Mucosa of gallbladder (tissue), 1 donor: ENCODE measurements at places on chromosomes 3 and 15. TPM values are rescaled to one million over a fixed set of nuclear protein-coding genes. Genes with fewer than 3 reads are reported as not detected.

Gene IREB2
- total RNA-seq: 45.5 TPM

Gene MAPKBP1
- total RNA-seq: 27.0 TPM

Gene CCDC54
- not detected for total RNA-seq

Gene PCSK6
- total RNA-seq: 15.0 TPM

Gene ZNF80
- 0.17 TPM for total RNA-seq

Gene GBE1
- 17.2 TPM for total RNA-seq

Gene TUSC7
- total RNA-seq: not detected

Gene IMPG2
- 0.29 TPM for total RNA-seq

Gene LINGO1
- total RNA-seq: 2.3 TPM

Gene CFAP20DC
- total RNA-seq: 1.9 TPM

GRCh38 chr3:134654031-134654430 lies 3.2 kb upstream of the KY start:
- DNase-seq: peak; percentile 3

DNA sequence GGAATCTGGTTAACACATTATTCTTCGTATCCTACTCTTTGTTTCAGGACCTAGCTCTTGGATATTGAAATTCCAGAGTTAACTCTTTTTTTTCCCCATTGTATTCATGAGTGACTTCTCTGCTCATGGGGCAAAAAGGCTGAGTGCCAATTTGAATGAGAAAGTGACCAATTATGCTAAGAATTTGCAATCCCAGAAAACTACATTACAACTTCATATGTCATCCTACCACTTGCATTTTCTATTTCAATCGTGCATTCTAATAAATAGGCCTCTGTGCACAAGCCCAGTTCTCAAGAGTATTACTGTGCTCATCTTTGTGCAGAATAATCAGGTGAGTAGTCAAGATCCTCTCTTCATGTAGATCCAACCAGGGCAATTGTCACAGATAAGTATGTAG lies 537.8 kb downstream of the OTOL1 start:
- DNase-seq: no peak

GRCh38 chr3:177538750-177539730 lies 341.8 kb upstream of the TBL1XR1 start:
- no peak for DNase-seq

GRCh38 chr3:196763179-196763578 lies 23.5 kb downstream of the PAK2 start:
- DNase-seq: no peak

DNA sequence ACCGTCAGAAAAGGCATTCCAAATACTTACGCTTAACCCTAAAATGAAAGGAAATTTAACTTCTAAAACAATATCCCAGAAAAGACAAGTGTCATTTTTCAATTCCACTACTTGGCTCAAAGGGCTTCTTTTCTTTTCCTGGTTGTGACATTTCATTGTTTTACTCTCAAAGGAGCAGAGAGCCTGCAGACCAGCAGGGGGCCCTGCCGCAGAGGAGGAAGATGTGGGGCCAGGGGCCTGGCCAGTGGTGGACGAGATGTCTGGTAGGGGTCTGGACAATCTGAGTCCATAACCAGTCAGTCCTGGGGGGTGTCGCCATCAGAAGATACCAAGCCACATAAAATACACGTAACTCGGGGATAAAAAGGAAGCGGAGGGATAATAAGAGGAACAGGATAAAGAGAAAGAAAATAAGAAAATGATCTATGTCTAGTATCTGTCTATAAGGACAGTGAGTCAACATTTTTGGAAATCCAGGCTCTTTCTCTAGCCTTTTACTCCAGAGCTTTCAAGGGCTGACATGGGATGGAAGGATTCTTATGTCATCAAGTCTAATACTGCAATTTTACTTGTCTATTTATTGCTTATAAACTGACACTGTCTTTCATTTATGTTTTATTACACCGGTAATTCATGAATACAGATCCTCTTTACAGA lies 54.2 kb upstream of the ARHGEF3 start:
- peak; percentile 11 for DNase-seq

DNA sequence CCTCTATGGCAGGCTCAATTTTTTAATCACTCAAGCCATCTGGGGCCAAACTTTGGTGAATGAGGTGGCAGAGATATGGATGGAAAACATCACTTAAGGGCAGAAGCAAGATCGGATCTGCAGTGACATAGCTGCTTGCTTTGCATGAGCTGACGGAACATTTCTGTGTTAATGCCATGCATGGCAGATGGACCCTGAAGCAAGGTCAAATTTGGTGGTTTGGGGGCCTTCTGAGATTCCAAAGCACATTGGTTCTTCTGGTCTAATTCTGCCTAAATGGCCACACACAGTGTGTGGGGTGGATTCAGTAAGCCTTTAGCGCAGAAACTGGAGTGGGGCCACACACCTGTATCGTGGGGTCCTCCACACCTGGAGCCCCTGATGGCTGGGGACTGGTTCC lies 38.3 kb upstream of the BCL2L10 start:
- no peak for DNase-seq

DNA sequence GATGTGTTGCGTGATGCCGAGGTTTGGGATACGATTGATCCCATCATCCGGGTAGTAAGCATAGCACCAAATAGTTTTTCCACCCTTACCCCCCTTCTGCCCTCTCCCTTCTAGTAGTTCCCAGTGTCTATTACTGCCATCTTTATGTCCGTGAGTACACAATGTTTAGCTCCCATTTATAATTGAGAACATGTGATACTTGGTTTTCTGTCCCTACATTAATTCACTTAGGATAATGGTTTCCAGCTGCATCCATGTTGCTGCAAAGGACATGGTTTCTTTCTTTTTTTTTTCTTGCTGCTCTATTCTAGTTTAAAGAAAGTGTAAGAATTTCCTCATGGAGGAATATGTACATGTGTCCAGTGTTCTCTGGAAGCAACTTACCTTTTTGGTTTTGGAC lies 51.8 kb downstream of the NSUN3 start:
- no peak for DNase-seq

- peak; percentile 43 for DNase-seq
Measured at GRCh38 chr3:3800685-3801493, 1.7 kb downstream of the LRRN1 start.

DNA sequence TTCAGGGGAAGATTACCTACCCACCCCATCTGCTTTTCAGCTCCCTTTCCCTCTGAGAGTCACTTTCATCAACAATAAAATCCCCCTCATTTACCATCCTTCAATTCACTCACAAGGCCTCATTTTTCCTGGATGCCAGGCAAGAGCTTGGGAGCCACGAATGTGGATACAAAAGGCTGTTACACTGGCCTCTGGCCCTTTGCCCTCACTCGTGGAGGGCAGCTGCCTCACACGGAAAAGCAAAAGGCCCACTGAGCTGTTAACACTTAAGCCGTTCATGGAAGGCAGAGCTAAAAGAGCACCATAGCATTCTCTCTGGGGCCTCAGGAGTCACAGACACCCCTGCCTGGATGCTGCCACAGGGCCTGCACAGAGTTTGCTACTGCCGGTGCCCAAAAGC lies 102.4 kb upstream of the TUSC7 start:
- DNase-seq: no peak

- no peak for DNase-seq
Measured at GRCh38 chr3:125462722-125463299, 57.2 kb downstream of the SNX4 start.

GRCh38 chr3:61158216-61158615 lies 93.0 kb downstream of the FHIT start:
- no peak for DNase-seq

DNA sequence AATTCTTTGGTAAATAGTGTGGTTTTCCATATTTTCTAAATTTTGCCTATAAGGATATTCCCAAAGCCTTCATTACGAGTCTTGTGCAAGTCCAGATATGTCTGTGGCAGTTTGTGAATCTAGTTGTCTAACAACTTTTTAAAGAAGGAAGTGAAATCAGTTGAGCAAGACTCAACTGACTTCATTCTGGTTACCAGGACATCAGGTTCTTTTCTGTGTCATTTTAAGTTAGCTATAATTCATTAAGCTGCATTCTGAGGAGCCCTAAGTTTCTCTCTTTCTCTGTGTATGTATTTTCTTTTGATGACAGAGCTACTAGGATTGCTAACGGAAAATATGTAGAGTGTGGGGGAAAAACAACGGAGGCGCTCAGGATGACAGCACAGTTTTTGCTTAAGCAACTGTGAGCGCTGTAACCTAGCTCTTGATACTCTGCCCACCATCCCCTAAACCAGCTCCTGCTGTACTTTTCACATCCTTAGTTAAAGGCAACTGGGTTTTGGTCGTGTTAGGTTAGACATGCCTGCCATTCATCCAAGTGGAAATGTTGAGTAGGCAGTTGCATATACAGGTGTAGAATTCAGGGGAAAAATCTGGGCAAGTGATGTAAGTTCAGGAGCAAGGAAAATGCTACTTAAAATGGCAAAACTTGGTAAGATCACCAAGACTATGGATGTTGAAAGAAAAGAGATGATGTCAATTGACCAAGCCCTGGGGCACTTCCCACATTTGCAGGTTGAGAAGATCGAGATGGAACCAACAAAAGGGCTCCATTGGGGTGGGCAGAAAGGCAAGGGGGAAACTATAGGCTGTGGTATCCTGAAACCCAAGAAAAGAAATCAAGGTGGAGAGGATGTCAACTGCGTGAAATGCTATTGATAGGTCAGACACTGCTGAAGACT lies 9.2 kb downstream of the MFSD1 start:
- DNase-seq: no peak

DNA sequence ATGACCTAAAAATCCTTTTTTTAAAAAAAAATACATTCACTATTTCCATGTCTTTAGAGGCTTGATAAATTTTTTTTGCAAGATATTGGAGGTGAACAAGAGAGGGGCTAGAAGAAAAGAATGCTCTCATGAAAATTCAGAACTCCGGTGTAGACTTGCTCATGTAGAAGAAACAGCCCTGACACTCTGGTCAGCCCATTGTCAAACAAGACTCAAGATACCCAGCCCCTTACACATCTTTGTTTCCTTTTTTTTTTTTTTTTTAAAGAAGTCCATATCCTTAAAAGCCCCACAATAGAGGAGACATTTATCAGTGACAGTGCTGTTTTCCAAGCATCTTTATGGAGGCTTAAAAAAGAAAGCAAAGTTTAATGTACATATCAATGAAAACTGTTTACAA lies 196.8 kb upstream of the RORA start:
- DNase-seq: no peak

DNA sequence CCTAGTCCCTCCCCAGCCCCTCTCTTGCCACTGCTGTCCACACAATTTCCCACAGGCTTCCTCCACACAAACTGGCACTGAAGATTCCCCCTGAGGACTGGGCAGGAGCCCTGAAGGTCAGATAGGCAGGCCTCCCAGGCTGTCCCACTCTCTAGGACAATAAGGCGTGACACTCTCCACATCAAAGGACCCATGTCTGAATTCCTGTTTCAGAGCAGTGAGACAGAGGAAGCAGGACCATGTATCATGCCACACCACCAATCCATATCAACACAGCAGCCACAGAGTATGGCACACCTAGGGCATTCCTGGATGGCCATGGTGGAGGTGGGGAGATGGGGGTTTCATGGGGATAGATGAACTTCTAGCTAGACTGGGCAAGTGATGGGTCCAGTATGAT lies 13.8 kb upstream of the CCR1 start:
- no peak for DNase-seq

GRCh38 chr3:5140839-5141238 lies 18.7 kb downstream of the ARL8B start:
- DNase-seq: no peak

DNA sequence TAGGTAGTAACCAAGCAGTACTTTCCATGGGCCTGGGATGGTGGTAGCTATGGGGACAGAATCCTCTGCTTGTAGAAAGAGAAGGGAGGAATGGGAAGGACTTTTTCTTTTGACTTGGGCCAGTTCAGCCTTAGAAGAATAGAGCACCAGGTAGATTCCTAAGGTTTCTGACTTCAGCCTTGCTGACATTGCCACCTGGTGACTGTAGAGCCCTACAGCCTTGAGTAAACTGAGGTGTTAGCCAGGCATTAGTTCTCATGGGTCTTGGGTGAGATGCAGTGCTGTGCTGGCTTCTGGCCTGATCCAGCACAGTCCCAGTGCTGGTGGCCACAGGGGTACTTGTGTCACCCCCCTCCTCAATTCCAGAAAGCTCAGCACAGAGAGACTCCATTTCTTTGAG lies 171.1 kb downstream of the ZBBX start:
- DNase-seq: no peak

DNA sequence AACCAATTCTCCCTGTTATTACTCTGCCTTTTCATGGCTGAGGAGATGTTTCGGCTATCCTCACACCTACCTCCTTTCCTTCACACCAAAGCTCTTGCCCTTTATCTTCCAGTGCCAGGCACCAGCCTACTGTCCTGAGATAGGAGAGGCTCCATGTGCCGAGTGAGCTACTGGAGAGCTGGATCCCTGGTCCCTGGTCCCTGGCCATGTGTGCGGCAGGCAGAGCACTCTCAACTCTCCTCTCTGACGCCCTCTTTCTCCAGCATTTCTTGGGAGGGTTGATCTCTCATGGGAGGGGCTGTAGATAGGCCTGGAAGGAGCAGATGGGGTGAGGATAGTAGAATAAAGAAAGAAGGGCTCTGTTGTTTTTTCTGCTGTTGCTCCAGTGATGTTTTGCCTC lies 277.1 kb upstream of the UMPS start:
- no peak for DNase-seq

GRCh38 chr15:74415966-74416916 lies 17.5 kb downstream of the SEMA7A start:
- no peak for DNase-seq

DNA sequence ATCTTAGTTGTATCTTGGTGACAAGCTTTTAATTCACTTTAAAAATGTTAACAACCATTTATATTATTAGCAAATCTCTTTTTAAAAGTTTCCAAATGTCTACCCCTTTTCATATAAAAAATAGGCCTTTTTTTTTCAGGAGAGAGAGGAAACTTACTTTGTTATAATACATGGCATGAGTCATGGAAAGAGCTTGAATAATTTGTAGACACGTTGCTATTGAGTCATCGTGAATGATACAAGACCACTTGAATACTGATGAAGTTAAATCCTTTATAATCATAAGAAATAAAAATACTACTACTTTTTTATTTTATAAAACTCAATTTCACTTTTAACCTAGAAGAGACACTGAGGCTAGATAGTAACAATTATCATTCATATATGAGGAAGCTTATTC lies 70.3 kb upstream of the BBX start:
- DNase-seq: no peak

DNA sequence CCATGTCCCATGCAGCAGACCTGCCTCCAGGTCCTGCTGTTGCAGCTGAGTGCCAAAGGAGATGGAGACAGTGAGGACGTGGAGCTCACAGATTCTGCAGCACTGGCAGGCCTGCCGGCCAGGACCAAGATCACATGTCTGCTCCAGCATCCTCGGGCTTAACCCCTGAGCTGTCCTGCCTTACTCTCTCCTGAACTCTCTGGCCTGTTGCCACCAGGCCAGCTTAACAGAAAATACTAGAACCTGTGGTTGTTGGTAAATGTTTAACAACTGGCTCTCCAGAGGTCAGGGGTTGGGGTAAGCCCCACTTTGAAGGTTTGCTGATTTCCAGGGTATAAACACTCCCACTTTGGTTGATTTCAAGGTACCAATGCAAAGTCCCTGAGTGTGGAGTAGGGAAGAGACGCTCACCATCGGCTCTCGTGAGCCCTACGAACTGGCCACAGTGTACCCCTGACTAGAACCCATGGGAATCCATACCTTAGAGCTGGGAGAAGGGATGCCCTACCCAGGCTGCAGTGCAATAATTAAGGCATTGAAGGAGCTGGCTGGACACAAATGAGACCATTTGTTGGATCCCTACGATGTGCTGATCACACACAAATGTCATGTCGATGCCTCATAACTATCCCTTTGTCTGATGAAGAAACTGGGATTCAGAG lies 147.9 kb downstream of the OR4M2 start:
- no peak for DNase-seq

- DNase-seq: no peak
Measured at GRCh38 chr3:57816471-57817095, 60.5 kb downstream of the SLMAP start.

GRCh38 chr15:27530994-27531393 lies 560.0 kb downstream of the GABRG3 start:
- no peak for DNase-seq
